ENCODE measurements at places on chromosomes 1 and 21.

DNA sequence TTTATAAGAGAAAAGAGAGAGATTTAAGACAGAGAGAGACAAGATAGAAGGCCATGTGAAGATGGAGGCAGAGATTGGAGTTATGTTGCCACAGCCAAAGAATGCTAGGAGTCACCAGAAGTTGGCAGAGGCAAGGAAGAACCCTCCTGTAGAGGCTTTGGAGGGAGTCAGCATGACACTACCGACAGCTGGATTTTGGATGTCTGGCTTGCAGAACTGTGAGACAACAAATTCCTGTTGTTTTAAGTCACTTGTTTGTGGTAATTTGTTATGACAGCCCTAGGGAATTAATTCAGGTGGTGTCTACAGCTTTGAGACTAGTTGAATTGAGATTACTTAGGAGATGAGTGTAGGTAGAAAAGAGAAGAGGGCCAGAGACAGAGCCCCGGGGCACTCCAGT, 158.5 kb downstream of the DNM3 start:
- no peak for DNase-seq

- no peak for DNase-seq
Observed at GRCh38 chr1:13808729-13809131, 108.7 kb downstream of the PRDM2 start.

GRCh38 chr1:2110738-2111673, 60.8 kb downstream of the PRKCZ start:
- DNase-seq = no peak

DNA sequence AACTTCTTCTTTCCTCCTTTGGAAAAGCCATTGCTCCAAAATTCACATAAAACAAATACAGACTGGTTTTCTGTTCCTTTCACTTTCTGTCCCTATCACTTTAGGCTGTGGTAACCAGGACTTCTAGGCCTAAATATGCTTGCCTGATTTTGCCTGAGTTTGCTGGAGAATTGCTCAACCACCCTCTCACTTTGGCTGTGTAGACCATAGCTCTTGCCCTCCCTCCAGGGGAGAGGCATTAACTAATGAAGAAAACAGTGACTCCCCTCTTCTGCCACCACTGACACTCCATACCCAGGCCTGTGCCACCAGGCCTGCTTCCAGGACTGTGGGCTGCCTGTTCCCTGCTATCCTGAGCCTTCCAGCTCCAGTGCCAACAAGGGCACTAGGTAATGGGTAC, 163.5 kb downstream of the TOMM20 start:
- DNase-seq = no peak

- no peak for DNase-seq
Observed at GRCh38 chr1:103170609-103171008, 62.3 kb upstream of the COL11A1 start.

- DNase-seq = no peak
Observed at GRCh38 chr1:18444563-18444962, 36.2 kb upstream of the KLHDC7A start.

GRCh38 chr1:101227837-101228236, 9.0 kb upstream of the S1PR1 start:
- no peak for DNase-seq

Data from kidney glomerular epithelial cell (primary cell).